ENCODE measurements at places on chromosomes 2 and 18.
A peak's percentile ranks its signal among the peaks of the same experiment; 100 is the strongest.

DNA sequence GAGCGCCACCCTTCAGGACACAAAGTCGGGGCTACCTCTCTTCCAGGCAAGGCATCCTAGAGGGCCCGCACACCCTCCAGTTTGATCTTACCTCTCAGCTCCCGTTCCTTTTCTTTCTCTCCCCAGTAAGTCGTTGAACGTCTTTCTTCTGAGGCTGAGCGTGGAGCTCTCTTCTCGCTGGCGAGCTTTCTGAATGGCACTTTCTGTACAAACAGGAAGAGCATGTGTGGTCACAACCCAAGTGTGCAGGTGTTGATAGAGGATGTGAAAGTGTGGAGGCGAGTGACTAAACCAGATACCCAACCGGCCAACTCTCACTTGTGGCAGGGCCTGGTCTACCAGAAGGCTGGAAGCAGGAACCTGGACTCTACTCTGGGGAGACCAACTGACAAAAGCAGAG is at the start of gene AFF3:
Gene AFF3, minus strand, starts transcription at position 198 of the 400 bp plus-strand sequence. CDS start 38,136 bp downstream, outside the sequence.
- DNase-seq: peak; percentile 3

- DNase-seq: peak; percentile 25
Measured at GRCh38 chr2:218168635-218169462, 2.1 kb upstream of the CXCR1 start.

DNA sequence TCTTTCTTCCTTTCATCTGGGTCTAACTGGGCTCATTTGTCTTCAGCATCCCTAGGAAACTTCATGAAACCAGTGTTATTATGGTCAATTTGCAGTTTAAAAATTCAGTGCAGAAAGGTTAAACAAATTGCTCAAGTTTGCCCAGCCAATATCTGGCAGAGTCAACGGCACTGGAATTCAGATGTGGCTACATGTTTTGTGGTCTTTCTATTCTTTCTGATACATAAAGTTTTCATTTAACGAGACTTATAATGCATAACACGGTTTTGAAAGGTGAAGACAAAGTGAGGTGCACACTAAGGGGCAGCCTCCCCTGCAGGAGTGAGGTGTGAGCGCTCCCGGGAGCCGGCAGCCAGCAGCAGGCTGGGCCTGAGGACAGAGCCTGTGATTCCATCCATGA is 164.6 kb downstream of the RTP5 start:
- DNase-seq: no peak

DNA sequence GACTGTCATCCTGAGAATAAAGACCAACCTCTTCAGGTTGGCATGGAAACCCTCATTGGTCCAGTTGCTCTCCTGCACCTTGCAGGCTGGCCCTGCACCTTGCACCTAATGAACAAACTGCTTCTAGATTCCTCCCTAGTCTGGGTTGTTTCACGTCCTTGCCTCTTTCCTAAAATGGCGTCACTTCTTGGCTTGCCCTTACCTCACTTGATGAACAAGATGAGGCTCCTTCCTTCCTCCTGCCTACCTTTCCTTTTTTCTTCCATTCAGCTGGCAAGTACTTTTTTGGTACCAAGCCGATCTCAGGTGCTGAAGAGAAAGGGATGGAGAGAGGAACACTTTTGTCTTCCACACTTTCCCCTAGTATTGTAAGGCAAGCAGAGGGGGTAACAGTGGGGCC is 74.5 kb downstream of the MYCN start:
- no peak for DNase-seq

DNA sequence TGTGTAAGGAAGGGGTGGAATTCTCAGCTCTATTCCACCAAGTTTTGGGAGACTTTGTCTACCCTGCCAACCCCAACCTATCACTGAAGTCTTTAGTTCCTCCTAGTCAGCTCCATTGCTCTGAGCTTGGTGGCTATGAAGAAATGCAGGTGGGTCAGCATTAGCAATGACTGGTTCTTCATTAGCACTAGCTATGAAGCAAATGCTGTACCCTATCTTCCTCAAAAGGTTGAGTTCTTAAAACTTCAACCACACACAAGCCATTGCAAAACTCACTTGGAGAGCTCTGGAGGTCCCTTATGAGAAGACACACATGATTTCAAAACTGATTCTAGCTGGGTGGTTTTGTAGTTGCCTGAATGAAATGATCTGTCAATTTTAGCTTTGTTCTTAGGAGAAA is 193.8 kb downstream of the IKZF2 start:
- DNase-seq: no peak

DNA sequence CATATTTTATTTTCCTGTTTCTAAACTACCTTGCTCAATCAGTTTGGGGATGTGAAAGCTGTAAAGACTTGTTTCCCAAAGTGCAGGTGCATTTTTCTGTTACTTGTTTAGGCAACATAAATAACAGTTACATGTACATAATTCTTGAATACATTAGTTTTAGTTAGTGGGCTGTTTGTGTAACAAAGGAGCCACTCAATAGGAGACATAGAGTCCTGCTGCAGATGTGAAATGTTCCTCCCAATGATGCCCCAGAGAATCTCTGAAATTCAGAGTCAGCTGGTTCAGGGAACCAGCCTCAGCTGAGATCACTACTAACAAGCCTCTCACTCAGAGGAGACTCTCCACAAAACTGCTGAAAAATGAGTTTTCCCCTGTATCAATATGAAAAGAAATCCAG is 91.5 kb upstream of the TWSG1 start:
- no peak for DNase-seq

- peak; percentile 60 for DNase-seq
Measured at GRCh38 chr2:112884869-112885505, 26.0 kb upstream of the IL37 start.

DNA sequence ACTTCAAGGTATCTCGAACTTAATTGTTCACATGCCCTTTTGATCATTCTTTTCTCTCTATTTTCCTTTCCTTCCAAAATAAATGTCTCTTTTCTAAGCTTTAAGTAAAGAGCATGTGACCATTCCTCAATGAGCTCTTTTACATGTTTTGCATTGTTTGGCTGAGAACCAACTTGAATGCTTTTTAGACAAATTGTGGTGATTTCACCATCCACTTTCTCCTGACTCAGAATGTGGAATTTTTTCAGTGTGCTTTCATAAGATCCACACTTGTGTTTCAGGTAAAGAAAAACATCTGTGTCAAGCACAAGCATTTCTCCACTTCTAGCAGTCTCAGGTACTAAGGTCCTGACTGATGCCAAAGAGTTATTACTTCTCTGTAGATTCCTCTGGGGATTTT is 10.7 kb downstream of the RBM43 start:
- no peak for DNase-seq

DNA sequence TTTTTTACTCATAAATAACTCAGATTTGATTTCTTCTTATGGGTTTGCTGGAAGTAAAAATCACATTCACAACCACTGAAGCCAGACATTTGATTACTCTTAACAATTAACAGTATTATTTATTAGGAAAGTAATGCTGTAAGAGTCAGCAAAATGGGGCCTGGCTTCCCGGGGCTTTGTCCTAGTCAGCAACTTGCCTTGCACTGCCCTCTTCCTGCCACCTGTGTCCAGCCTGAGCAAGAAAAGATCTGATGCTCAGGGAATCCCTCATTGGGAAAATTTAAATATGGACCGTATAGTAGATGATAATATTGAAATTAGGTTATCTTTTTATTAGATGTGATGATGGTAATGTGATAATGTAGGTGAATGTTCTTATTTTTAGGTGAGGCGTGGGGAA is 30.8 kb upstream of the ACYP2 start:
- no peak for DNase-seq

- peak; percentile 60 for DNase-seq
Measured at GRCh38 chr2:233404222-233404621, 49.9 kb downstream of the DGKD start.

DNA sequence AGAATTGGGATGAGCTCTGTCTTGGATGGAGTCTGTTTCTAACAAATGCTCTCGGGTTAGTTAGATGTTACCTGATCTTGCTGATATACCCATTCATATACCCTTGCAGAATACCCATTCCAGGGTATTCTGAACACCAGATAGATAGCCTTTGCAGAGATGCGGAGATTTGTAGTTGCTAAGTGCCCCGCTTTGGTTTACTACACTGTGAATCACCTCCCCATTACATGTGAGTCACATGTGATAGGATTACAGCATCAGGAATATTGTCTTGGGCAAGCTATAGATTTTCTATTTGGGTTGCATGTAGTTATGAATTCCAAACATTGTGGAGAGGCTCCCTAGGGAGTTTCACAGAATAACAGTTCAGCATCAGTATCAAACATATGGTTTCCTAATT is 3.8 kb downstream of the VSNL1 start:
- no peak for DNase-seq

DNA sequence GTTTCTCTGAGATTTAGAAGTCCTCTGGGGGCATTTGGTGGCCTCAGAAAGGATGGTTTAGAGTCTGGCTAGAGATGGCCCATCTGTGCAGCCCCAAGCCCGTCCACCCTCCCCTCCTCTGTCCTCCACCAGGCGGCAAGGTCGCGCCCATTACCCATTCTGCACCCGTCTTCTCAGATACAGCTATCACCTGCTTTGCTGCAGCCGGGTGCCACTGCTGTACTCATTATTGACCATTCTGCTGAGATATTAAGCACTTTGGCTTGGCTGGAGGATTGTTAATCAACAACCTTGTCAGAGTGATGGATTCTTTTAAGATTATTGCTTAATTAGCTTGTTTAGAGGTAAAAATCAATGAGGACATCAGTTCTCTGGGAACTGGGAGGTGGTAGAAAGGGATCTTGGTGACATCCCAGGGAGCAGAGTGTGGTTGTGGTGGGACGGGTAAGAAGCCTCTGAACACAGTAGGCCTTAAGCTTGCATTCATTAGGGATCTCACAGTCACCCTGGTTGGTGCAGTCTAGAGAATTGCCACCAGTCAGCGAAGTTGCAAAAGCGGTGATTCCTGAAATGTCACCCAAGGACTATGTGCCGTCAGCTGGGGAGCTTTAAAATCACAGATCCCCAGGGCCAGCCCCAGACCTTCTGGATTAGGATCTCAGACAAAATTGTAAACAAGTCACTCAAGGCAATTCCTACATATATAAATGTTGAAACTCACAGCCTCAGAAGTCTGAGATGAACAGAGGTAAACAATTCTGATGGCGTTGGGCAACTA is 90.9 kb downstream of the CAPN13 start:
- DNase-seq: no peak

DNA sequence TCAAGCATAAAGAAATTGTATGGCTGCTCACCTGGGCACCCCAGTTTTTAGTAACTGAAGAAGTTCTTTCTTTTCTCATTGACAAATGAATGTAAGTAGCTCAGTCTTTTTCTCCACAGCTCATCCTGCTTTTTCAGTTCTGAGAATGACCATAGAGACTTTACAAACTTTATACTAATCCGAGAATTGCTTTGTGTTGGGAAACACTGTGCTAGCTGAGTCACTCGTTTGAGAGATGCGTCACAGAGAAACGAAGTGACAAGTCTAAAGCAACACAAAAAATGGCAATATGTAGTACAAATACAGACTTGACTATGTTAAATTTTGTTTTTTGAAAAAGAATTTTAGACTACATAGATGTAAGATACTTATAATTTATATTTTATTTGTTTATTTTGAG is 9.0 kb downstream of the LRRTM4 start:
- no peak for DNase-seq

DNA sequence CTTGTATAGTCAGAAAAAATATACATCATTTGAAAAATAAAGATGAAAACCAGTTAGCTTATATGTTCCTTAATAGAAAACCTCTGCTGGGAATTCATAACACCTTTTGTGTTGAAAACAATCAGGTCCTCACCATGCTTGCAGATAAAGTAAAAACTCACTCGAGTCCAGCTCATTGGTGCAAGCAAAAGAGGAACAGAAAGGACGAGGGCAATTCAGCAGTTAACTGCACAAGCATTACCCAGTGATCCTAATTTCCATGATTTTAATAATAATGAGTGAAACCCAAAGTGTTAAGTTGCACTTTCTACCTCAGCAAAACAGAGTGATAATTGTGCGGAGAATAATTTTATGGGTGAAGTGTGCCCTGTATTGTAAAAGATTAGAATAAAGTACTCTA is 839.9 kb downstream of the BCL11A start:
- no peak for DNase-seq

DNA sequence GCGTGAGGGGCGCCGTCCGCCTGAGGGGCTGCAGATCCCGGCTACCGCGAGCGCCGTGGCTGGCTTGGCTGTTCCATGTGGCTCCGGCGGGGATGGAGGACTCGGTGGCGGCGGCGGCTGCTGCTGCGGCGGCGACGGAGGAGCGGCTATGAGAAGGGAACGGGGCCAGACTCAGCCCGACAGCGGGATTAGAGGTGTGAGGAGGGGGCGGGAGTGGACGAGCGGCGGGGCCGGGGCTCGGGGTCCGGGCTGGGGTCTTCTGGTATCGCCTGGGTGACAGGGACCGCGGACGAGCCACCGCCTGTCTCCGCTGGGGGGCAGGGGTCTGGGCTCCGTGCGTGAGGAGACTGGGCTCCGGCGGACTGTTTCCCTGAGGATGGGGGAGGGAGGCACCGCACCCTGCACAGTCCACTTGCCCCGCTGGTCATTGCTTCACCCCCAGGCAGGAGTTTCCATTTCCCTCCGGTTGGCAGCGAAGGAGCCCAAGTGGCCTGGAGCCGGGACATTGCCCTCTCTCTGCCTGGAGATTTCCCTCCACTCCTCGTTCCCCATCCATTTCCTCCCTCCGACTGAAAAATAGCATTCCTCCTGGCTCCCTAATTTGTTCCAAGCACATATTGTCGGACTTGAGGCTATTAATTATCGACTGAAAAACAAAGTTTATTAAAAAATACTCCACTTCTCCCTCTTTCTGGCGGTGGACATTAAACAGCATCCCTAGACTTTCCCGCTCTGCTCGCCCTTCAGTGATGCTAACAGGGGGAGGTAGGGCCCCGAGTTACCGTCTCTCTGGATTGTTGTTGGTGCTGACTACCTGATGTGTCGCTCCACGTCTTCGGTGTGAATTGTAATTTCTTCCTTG is 577 bp downstream of the EHBP1 start:
- DNase-seq: no peak

DNA sequence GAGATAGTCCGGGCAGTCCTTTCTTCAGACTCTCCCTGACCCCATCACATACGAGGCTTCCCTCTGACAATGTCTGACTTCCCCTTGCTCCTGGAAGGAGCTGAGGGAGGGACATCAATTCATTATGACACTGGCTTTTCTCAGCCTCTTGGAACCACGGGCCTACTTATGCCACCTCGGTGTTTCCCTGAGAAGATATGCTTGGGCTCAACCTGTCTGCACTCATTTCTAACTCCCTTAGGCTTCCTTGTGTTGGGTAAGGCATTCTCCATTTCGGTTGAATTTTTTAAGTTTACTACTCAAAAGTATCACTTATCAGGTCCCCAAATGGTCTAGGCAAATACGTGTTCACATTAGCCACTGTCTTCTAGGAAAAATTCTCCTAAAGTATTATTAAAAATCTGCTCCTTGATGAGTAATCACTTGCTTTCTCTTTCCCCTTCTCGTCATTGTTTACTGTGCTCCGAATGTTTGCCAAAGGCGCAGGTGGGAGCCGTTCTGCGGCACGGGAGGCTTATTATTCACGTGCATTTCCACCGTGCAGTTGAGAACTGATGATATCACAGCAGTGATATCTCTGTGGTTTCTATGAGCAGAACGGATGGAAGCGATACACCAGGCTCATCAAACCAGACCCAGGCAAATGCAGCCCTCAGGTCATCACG is 33.1 kb downstream of the ARL4C start:
- peak; percentile 72 for DNase-seq

- no peak for DNase-seq
Measured at GRCh38 chr2:154623819-154624218, 74.7 kb upstream of the KCNJ3 start.

- no peak for DNase-seq
Measured at GRCh38 chr2:103159018-103159417, 397.2 kb downstream of the TMEM182 start.
